Forelimb muscle (tissue), 1 donor: ENCODE measurements at places on chromosomes 5 and 9.
A peak's percentile ranks its signal among the peaks of the same experiment; 100 is the strongest.

- DNase-seq = no peak
Observed at GRCh38 chr5:176768174-176768970, 42.0 kb upstream of the UNC5A start.

DNA sequence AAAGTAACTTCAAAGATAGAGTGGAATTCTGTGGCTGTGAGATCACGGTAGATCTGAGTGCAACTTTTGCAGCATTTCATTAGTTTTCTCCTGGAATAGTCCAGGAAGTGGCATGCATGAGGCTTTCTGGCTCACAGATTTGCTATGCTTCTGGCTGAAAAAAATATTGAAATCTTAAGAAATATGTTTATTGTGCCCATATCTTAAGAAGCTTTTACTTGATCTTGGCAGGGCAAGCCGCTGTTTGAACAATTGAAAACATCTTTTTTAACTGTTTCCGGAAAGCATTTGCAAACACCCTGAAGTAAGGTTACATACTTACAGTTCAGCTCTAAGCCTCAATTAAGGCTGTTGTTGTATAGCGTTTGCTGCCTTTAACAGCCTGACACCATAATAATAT, 135.7 kb upstream of the GDNF start:
- no peak for DNase-seq

DNA sequence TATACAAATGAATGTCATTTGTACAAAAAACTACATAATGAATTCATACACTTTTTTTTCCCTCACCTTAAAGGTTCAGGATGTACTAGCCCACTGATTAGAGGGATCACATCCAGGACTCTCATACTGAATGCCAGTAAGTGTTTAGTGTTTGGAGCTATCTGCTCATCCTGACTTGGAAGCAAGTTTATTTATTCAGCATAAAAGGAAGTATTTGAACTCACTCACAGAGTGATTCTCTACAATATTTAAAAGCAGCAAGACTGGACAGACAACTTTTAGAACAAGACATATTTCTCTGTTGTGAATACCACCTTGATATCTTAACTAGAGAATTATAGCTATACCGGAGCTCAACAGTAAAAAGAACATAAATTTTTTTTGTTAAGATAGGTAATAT, 14.8 kb upstream of the IQGAP2 start:
- no peak for DNase-seq

DNA sequence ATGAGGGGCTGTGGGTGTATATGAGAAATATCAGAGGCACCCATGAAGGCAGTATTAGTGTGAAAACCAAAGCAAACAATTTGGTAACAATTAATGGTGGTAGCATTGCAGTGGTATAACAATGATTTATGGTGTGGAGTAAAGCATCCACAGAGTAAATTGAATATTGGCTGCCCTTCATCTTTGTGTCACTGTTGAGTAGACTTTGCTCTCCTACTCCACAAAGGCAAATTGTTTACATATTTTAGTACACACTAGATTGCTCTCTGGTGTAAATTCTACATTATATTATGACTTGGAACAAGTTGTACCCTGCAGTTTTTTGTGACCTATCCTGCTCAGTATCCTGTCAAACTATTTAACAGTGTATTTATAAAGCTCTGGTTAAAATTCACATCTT, 455.5 kb upstream of the RORB start:
- no peak for DNase-seq

GRCh38 chr5:28710360-28710759, 1672.0 kb upstream of the CDH9 start:
- DNase-seq = no peak

GRCh38 chr9:133475292-133476012, 3.4 kb downstream of the SLC2A6 start:
- no peak for DNase-seq

DNA sequence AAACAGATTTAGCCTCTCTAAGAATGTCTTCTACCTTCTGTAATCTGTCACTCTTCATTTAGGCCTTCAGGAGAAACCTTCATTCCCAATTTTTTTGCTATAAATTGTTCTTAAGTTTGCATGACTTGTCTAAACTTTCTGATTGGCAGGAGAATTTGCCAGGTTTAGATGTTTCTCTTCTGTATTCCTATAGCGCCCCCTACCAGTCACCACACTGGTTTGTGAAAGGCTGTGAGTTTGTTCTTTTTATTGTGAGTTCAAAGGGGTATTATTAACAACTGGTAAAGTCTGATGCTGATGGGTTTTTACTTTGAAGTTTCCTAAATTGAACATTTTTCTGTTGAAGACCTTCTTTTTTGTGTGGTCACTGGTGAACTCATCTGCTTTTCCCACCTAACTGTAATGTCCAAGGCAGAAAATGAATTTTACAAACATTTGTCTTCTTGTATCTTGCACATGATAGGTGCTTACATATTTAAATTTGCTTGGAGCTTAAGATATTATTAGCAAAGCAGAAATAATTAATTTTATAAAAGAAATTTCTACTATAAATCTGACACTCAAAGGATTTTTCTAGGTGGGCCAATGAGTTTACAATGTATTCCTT, 18.4 kb upstream of the F2RL2 start:
- peak; percentile 29 for DNase-seq

GRCh38 chr5:71623221-71623794, 36.2 kb downstream of the MCCC2 start:
- no peak for DNase-seq

DNA sequence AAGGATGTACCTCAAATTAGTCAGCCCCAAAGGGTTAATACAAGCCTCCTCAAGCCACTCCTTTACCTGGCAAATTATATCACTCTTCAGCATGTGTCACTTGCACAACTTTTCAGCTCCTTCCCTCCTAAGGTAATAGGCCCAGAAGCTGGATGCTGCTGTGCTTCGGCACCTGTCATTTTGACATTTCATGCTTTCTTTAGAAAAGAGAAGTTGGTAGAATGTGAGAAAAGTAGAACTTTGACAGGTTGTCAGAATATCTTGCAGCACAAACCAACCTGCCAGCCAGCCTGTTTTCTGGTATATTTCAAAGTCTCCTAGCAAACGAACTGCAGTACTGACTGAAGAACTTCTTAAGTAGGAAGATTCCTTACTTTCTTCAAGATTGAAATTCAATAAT, 2136.9 kb downstream of the MAT2B start:
- no peak for DNase-seq

- no peak for DNase-seq
Observed at GRCh38 chr9:120702075-120702474, 12.2 kb downstream of the MEGF9 start.

- no peak for DNase-seq
Observed at GRCh38 chr5:83503662-83504061, 32.1 kb downstream of the VCAN start.

DNA sequence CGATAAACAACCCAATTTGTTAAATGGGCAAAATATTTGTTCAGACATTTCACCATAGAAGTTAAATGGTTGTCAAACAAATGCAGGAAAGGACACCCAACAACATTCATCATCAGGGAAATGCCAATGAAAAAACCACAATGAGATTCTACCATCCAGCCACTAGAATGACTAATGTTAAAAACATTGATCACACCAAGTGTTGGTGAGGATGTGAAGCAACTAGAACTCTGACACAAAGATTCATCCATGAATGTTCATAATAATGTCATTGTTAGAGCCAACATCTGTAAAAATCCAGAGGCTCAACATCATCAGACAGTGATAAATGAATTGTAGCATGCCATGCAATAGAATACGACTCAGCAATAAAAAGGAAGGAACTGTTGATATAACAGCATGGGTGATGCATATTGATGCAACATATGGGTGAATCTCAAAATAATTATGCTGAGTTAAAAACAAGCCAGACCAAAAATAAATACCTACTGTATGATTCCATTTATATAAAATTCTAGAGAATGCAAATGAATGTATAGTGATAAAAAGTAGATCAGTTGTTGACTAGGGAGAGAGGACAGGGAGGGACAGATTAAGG, 55.9 kb upstream of the UNC5A start:
- DNase-seq = no peak

- DNase-seq = no peak
Observed at GRCh38 chr5:89842531-89842930, 567.0 kb downstream of the CETN3 start.

DNA sequence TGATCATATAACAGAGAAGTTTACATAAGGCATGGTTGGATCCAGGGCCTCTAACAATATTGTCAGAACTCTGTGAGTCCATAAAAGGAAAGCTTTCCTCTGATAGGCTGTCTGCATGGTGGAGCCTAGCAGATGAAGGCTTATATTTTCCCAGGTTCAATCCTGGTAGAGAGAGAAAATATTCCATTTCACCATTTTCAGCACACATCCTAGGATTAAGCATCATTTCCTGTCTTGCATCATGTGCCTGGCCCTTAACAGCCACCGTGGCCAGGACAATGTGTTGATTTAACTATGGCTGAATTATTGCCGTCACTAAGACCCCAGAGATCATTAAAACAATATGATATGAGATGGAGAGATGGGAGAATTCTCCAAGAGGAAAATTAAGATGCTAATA, 90.9 kb upstream of the GRIA1 start:
- DNase-seq = no peak

- DNase-seq = no peak
Observed at GRCh38 chr5:73816656-73817420, 190.8 kb downstream of the ARHGEF28 start.

DNA sequence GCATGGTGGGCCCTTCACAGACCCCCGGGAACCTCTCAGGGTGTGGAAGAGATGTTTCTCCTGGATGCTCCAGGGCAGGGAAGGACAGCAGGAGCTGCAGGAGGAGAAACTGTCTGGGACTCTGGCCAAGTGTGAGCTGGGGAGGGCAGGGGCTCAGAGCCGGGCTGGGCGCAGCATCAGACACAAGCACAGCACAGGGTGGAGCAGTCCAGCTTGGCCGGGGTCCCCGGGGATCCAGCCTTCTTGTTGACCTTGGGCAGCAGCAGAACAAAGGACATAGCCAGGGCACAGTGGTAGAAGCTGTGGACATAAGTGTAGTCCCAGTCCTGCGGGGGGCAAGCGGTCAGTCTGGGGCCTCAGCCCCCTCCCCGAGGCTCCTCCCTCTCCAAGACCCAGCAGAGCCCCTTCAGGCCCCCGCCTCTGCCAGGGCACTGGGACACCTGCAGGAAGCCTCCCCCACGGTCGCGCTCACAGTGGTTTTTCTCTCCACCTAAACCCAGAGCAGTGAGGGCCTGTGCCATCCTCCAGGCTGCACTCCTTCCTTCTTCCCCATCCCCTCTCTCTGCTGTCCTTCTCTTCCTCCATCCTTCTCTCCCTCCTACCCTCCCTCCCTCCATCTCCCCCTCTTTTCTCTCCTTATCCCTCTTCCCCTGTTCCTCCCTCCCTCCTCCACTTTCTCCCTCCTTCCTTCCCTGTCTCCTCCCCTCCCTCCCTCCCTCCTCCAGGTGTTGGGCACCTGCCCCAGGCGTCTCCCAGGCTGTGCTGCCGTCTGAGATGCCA, 10.1 kb downstream of the MYMK start:
- DNase-seq = no peak

DNA sequence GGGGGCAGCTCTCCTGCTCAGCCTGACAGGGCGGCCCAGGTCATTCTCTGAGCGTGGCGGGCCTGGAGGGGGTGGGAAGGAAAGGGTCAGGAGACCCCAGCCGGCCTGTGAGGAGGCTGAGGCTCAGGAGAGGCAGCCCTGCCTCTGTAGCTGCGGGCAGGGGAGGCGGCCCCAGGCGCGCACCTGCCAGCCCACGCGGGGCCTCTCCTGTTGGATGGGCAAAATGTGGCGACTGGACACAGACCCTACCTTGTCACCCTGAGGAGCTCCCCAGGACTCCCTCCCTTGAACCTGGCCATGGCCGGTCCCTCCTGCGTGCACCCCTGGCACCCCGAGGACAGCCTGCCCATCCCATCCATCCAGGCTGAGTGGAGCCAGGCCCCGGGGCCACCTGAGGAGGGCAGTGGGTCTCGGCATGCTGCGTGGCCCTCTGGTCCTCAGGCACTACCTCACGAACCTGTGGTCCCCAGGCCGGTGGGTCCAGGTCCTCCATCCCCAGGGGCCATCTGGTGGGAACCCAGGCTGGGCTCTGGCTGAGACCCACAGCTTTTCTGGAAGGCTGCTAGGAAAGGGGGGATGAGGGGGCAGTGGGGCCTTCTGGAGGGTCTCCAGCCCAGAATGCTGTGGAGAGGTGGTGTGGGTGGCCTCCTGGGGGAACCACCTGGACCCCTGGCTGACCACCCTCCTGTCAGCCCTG, 15.1 kb upstream of the NRARP start:
- no peak for DNase-seq

- no peak for DNase-seq
Observed at GRCh38 chr5:89105836-89106235, 222.9 kb upstream of the MEF2C start.

DNA sequence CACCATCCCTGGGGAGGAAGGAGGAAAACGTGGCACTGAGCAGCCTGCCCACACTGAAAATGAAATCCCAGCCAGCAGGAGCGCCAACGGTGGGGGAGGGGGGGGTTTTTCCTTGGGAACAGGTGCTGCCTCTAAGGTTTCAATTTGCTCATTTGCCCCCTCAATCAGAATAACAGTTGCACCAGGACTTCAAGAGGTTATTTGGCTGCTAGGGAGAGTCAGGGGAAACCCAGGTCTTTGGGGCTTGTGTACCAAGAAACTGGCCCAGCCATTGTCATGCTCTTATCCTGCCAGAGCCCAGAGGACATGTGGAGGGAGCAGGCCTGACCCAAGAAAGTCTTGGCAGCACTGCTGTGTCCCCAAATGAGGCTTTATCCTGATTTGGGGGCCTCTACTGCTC, 66.5 kb downstream of the NDFIP1 start:
- no peak for DNase-seq

- no peak for DNase-seq
Observed at GRCh38 chr5:1316588-1317340, 21.9 kb upstream of the TERT start.

DNA sequence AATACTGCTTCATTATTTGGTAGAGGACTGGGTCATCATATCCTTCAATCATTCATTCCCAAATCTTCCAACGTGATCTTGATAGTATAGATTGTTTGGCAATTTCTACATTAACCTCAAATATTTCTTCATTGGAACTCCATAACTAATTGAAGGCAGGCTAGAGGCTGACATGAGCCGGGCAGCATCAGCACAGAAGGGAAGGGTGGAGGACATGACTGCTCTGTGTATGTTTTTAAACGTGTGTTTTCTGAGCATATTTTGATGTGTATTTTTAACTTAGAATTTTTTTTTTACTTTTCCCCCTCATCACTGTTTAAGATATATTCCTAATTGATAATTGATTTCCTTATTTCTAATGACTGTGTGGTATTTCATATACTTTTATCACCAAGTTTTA, 12.6 kb downstream of the DDX4 start:
- DNase-seq = no peak
